ENCODE measurements at places on chromosomes 5 and 9. TPM values are rescaled to one million over a fixed set of nuclear protein-coding genes. Genes with fewer than 3 reads are reported as not detected.
A peak's percentile ranks its signal among the peaks of the same experiment; 100 is the strongest.

Gene BAG1
- 83.4 TPM for total RNA-seq

DNA sequence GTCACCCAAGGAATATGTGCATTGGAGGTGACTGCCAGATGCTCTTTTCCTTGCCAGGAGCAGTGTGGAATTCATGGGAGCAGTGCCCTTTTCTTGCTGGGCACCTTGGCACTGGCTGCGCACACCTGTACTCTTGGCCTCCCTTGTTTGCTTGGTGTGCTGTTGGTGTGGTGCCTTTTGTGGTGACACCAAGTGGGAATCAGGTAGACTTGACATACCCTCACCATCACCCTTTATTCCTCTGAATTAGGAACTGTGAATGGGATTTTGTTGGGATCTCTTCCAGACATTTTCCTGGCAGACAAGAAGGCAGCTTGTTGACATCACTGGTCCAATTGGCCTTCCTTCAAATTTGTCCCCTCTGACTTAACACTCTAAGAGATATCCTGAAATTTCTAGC, 82.3 kb downstream of the RAI14 start:
- H3K27ac ChIP-seq, result no peak overlapping the region
- DNase-seq, result no peak
- no peaks in the 10 kb centered on the region for H3K36me3 ChIP-seq
- H3K4me3 ChIP-seq, result no peak overlapping the region
- H3K27me3 ChIP-seq, result no peaks in the 10 kb centered on the region

GRCh38 chr9:16591092-16591491, 279.4 kb downstream of the BNC2 start:
- H3K36me3 ChIP-seq, result no peaks in the 10 kb centered on the region
- H3K4me3 ChIP-seq, result no peak overlapping the region
- H3K27ac ChIP-seq, result no peak overlapping the region

Gene SLC6A19
- not detected for total RNA-seq

Gene STPG3
- not detected for total RNA-seq

DNA sequence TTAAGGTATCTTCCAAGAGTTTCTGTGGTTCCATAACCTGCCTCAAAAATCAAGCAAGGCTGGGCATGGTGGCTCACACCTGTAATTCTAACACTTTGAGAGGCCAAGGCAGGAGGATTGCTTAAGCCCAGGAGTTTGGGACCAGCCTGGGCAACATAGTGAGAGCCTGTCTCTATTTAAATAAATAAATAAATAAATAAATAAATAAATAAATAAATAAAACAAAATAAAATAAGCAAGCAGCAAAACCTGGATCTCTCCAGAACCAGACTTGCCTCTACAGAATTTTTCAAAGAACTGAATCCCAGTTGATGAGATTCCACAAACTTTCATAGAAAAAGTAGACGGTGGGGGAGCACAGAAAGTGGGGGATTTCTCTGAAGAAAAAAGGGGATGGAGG, 12.3 kb downstream of the SERINC5 start:
- H3K4me1 ChIP-seq, result no peaks in the 10 kb centered on the region
- peaks cover 1% of the 10 kb centered on the region for H3K36me3 ChIP-seq
- DNase-seq, result no peak
- H3K4me3 ChIP-seq, result no peak overlapping the region

- peak overlapping the region; percentile 37 for H3K27ac ChIP-seq
- no peak for DNase-seq
- no peaks in the 10 kb centered on the region for H3K27me3 ChIP-seq
- peaks cover 3% of the 10 kb centered on the region for H3K36me3 ChIP-seq
These were observed 6.5 kb downstream of the TBC1D2 start for GRCh38 chr9:98248737-98249474.

- H3K4me3 ChIP-seq, result no peak overlapping the region
- DNase-seq, result no peak
- no peaks in the 10 kb centered on the region for H3K27me3 ChIP-seq
- H3K27ac ChIP-seq, result no peak overlapping the region
- H3K36me3 ChIP-seq, result no peaks in the 10 kb centered on the region
These were observed 10.2 kb downstream of the GLIS3 start for GRCh38 chr9:4289411-4290326.

DNA sequence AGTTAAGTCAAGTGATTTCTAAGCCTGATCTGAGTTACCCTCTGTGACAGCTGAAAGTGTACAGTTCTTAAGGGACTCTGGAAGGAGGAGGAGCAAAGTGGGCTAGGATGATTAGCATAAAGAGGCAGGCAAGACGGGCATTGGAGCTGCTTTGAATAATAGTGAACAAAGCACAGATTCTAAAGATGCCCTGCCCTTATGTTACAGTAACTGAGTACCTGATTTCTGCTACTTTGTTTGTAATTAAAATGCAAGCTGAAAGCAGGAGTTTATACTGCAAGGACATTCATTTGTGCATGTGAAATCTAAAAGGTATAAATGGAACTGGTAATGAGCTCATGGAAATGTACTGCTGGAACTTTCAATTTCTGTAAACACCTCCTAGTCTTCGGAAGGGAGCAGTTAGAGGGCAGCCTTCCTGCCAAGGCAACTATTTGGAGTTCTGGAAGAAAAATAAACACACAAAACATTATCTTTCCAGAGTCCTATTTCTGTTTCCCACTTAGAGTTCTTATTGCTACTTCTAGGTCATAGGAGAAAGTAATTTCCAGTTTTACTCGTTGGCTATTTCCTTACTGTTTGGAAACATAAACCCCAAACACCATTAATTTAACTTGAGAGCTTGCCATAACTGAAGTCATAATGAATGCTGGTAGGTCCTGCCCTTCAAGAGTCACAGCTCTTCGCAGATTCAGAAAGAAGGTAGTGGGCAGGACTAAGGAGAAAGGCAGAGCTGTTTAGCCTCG, at the start of gene RANBP3L:
TSS of gene RANBP3L (minus strand) at position 45 of the 746 bp plus-strand sequence. CDS start 486 bp downstream, outside the sequence.
- no peak within 1 kb of the TSS for H3K27ac ChIP-seq
- no peaks in the 10 kb centered on the region for H3K36me3 ChIP-seq
- H3K4me1 ChIP-seq, result no peaks in the 10 kb centered on the region
- H3K27me3 ChIP-seq, result peaks cover 2% of the 10 kb centered on the region
- DNase-seq, result peak; percentile 9

GRCh38 chr9:101582553-101582952, 12.2 kb downstream of the PPP3R2 start:
- DNase-seq, result no peak
- H3K27me3 ChIP-seq, result no peaks in the 10 kb centered on the region
- no peak overlapping the region for H3K27ac ChIP-seq

Gene ARID3C
- total RNA-seq, result not detected

Gene ASS1
- total RNA-seq, result not detected

Gene HACD4
- total RNA-seq, result 16.5 TPM

Gene PCDH1
- 39.2 TPM for total RNA-seq

- no peaks in the 10 kb centered on the region for H3K4me1 ChIP-seq
- no peak for DNase-seq
- H3K4me3 ChIP-seq, result no peak overlapping the region
- H3K36me3 ChIP-seq, result peaks cover 74% of the 10 kb centered on the region
- H3K27ac ChIP-seq, result no peak overlapping the region
These were observed 7.8 kb downstream of the YIPF5 start for GRCh38 chr5:144162686-144163085.

GRCh38 chr9:121368138-121368522, 1.9 kb downstream of the STOM start:
- H3K4me1 ChIP-seq, result peaks cover 21% of the 10 kb centered on the region
- no peak for DNase-seq
- H3K27me3 ChIP-seq, result no peaks in the 10 kb centered on the region

GRCh38 chr5:67353500-67354450, 157.2 kb upstream of the CD180 start:
- H3K4me3 ChIP-seq, result no peak overlapping the region
- H3K27ac ChIP-seq, result no peak overlapping the region
- no peak for DNase-seq
- H3K4me1 ChIP-seq, result peaks cover 12% of the 10 kb centered on the region
- no peaks in the 10 kb centered on the region for H3K27me3 ChIP-seq
- no peaks in the 10 kb centered on the region for H3K36me3 ChIP-seq

Gene DRD1
- not detected for total RNA-seq

DNA sequence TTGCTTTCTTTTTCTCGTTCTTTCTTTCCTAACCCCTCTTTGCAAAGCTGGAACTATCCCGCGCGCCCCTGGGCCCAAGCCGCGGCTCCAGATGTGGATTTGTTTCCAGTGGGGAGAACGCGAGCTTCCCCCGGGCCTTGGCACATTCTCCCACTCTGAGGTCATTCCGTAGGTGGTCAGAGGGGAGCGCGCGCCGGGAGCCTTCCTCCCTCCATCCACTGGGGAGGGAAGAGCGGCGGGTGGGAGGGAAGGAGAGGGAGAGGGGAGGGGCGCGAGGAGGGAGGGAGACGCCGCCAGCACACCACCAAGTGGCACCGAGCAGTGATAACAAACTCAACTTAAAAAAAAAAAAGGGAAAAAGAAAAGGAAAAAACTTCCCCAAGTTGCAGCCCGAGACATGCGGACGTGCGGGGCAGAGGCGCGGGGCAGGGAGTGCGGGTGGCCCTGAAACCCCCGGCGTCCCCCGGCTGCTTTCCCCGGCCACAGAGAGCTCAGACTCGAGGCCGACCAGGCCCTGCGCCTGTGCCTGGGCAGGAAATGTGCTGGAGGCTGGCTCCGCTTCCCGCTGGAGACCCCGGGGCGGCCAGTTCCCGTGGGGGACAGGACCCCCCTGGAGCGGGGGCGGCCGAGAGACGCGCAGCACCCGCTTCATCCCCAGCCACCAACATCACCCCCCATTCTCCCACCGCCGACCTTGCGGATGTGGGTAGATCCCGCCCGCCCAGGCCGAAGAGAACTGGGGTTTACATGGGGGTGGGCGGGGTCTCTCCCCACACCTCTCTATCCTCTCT, 3.1 kb downstream of the IER5L start:
- DNase-seq, result peak; percentile 60
- peak overlapping the region; percentile 70 for H3K4me3 ChIP-seq
- peak overlapping the region; percentile 48 for H3K27ac ChIP-seq
- H3K36me3 ChIP-seq, result no peaks in the 10 kb centered on the region
- H3K27me3 ChIP-seq, result peaks cover 13% of the 10 kb centered on the region

GRCh38 chr5:69030358-69031062, 63.3 kb upstream of the SLC30A5 start:
- H3K4me1 ChIP-seq, result no peaks in the 10 kb centered on the region
- DNase-seq, result no peak
- no peak overlapping the region for H3K4me3 ChIP-seq
- no peaks in the 10 kb centered on the region for H3K27me3 ChIP-seq
- no peak overlapping the region for H3K27ac ChIP-seq

GRCh38 chr9:38006163-38006562, 62.9 kb downstream of the SHB start:
- no peaks in the 10 kb centered on the region for H3K27me3 ChIP-seq
- DNase-seq, result no peak
- no peak overlapping the region for H3K27ac ChIP-seq

- no peak overlapping the region for H3K4me3 ChIP-seq
- H3K27ac ChIP-seq, result no peak overlapping the region
- no peak for DNase-seq
- no peaks in the 10 kb centered on the region for H3K27me3 ChIP-seq
These were observed 122.3 kb upstream of the IL12B start for GRCh38 chr5:159452480-159453167.

Gene LRRC19
- total RNA-seq, result not detected

Gene ADAMTS19
- not detected for total RNA-seq

GRCh38 chr5:11854936-11855335, 49.3 kb downstream of the CTNND2 start:
- no peaks in the 10 kb centered on the region for H3K36me3 ChIP-seq
- no peak for DNase-seq
- H3K27ac ChIP-seq, result no peak overlapping the region

Gene FOXD4L3
- total RNA-seq, result not detected

DNA sequence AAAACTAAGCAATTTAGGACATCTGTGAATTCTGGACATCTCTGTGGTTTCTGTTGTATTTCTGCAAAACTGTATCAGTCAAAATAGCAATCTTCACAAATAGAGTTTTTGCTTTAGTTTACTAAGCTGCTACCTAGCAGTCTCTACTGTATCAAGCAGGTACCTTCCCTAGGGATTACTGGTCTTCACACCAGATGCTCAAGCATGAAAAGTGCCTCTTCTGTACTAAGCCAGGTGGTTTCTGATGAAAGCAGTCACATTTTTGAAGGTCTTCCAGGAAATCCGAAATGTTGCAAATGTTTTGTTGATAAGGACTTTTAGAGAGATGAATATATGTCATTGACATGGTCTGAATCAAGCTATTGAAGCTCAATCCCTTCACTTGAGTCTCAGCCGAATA, 540.0 kb downstream of the KCTD16 start:
- no peak for DNase-seq
- H3K36me3 ChIP-seq, result no peaks in the 10 kb centered on the region
- H3K4me3 ChIP-seq, result no peak overlapping the region
- no peak overlapping the region for H3K27ac ChIP-seq
- H3K27me3 ChIP-seq, result no peaks in the 10 kb centered on the region
- no peaks in the 10 kb centered on the region for H3K4me1 ChIP-seq

Gene MAMDC4
- total RNA-seq, result 5.8 TPM

GRCh38 chr5:172106511-172107356, 81.3 kb downstream of the STK10 start:
- peak; percentile 82 for DNase-seq
- peaks cover 67% of the 10 kb centered on the region for H3K36me3 ChIP-seq
- H3K27me3 ChIP-seq, result no peaks in the 10 kb centered on the region
- peak overlapping the region; percentile 34 for H3K27ac ChIP-seq

GRCh38 chr5:82356808-82357671, 78.9 kb upstream of the RPS23 start:
- H3K36me3 ChIP-seq, result no peaks in the 10 kb centered on the region
- peak overlapping the region; percentile 66 for H3K27ac ChIP-seq
- H3K4me3 ChIP-seq, result no peak overlapping the region
- DNase-seq, result peak; percentile 88
- peaks cover 28% of the 10 kb centered on the region for H3K4me1 ChIP-seq

Data from natural killer cell (primary cell).